Motor neuron (in vitro differentiated cells): ENCODE measurements at places on chromosomes 16 and 17.
A peak's percentile ranks its signal among the peaks of the same experiment; 100 is the strongest.

GRCh38 chr16:3712861-3713372, 4.4 kb downstream of the TRAP1 start:
- ATAC-seq, result no peak

GRCh38 chr16:27959914-27960313, 103.6 kb downstream of the GSG1L start:
- ATAC-seq, result no peak

- ATAC-seq, result no peak
These were observed 3.8 kb upstream of the DCAF7 start for GRCh38 chr17:63546308-63547082.

- ATAC-seq, result no peak
These were observed 5.0 kb upstream of the TNFRSF13B start for GRCh38 chr17:16976725-16977550.

DNA sequence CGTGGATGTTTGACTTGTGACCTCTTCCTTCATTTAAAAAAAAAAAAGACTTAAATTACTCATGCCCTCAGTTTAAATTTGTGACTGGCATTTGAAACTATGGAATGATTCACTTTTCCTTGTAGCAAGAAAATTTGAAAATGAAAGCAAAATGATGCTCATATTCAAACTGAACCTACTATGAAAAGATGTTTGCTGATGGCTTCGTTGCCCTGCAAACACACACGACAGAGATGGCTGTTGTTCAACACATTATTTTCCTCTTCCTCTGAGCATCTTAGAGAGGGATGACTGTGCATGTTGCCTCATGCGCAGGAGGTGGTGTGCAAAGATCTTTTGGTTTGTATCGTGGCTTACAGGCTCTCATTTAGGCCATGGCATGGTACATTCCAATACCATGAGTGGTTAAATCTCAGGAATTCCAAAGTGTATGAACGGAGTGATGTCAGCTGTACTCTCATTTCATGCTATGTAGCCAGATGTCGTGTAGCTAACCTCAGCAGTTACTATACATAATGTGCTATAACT, 164.5 kb downstream of the PRKCA start:
- peak; percentile 77 for ATAC-seq

DNA sequence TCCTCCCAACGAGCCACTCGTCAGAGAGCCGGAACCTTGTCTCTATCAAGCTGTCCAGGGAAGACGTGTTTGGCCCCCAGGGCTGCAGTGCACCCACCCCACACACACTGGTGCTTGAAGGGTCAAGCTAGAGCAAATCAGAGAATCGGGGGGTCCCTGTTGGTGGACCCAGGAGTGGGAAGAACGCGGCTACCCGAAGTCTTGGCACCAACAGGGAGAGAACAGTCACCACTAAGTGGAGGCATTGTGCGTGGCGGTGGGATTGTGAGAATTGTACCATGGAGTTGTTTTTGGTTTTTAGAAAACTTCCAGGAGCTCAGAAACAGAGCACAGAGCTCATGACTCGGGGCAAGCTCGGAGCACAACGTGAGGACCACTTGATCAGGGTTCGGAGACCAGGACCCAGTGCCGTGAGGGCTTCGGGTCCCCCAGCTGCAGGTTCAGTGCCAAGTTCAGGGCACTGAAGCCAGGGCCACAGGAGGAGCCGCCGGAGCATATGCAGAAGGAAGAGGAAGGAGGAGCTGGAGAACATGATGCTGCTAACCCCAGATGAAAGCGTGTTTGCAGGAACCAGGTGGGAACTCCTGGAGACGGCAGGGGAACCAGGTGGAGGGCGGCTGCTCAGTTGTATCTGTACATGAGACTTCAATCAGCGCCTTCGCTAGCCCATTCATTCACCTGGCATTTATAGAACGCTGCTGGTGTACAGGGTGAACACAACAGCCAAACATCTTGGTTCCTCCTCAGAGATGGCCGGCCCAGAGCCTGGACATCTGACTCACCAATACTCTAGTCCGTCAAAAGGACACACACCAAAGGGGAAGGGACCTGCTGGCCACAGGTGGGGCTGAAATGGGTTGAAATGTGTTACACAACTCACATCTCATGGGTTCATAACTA, 42.8 kb downstream of the METRNL start:
- peak; percentile 23 for ATAC-seq

GRCh38 chr17:82173351-82174041, 39.1 kb downstream of the CCDC57 start:
- peak; percentile 17 for ATAC-seq

DNA sequence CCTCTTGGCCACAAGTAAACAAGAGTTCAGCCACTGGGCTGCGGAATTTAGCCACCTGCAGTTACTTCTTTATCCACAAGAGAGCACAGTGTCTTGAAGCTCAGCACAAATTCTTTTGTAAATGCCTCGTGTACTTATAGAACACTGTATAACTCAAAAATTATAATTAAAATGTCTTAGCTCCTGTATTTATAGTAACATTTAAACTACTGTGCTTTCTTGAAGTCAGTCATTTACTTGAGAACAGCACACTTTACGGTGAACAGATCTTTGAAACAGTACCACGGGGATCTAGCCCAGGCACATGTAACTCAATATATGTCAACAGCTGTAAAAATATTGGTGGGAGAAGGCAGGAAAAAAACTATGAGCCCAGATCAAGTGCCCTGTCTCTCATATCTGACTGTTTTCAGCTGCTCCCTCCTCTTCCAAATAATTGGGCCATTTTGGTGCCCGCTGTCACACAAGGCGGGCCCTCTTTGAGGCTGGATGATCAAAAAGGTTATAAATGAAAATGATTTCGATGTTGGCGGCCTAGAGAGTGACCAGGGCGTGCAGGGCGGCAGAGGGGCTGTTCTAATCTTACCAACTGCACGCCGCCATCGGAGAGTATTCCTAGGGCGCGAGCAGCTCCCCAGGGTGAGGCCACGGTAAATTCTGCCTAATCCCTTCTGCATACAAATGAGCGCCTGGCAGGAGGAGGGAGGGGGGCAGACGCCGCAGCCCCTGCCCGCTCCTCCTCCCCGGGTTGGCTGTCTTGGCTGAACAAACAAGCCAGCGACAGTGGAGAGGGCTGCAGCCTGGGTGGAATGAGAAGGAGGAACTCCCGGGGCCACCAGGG, 183.2 kb downstream of the C16orf78 start:
- peak; percentile 79 for ATAC-seq

DNA sequence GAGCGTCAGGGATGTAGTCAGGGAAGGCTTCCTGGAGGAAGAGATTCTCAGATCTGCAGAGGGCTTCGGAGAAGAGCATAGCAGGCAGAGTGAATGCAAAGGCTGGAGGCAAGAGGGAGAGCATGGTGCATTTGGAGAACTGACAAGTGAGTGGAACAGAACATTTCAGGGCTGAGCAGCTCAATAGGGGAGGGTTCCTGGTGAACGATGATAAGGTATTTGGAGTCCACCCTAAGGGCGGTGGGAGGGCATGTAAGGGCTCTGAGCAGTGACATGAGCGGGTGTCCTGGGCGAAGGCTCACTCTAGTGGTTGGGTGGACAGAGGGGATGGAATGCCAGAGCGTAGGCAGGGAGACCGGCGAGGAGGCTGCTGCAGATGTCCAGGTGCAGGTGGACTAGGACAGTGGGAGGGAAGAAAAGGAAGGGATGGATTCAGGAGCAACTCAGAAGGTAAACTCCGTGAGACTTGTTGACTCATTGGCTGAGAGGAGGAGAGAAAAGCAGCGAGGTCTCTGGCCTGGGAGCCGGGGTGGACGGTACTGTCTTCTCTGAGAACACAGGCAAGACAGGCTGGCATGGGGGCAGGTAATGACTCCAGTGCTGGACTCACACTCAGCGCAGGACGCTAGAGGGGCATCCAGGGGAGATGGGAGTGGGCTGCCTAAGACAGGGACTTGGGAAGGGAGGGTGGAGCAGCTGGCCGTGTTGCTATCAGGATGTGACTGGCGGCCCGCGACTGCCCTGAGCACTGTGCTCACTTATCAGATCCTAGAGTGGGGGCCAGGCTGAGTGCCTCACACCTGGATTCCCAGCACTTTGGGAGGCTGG, 1.4 kb upstream of the PITPNA start:
- ATAC-seq, result no peak

GRCh38 chr16:31105677-31106213, 2.4 kb upstream of the BCKDK start:
- peak; percentile 57 for ATAC-seq

DNA sequence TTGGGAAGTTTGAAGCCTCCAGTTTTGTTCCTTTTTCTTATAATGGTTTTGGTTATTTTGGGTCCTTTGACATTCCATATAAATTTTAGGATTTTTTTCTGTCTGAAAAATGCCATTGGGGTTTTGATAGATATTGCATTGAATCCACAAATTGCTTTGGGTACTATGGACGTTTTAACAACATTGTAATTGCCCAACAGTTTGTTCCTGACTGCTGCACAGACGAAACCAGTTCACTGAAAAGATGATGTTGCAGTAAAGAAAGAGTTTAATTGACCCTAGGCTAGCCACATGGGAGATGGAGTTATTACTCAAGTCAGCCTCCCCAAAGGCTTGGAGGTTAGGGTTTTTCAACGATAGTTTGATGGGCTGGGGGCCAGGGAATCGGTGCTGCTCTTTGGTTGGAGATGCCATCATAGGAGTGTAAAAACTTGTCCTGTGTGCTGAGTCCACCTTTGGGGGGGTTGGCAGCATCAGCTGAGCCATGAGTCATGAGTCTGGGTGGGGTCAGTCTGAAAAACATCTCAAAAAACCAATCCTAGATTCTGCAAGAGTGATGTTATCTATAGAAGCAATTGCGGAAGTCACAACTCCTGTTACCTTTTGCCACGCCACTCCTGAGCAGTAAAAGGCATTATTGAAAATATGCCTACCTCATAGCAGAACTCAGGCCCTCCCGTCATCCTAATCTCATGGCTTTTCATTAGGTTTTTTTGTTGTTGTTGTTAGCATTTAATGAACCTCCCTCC, 2.7 kb upstream of the PRSS41 start:
- no peak for ATAC-seq

GRCh38 chr16:4679156-4679849, 14.1 kb upstream of the NUDT16L1 start:
- no peak for ATAC-seq

GRCh38 chr17:41913798-41914197, 5.0 kb downstream of the ACLY start:
- ATAC-seq, result no peak
